ENCODE measurements at places on chromosomes 6 and 20.

DNA sequence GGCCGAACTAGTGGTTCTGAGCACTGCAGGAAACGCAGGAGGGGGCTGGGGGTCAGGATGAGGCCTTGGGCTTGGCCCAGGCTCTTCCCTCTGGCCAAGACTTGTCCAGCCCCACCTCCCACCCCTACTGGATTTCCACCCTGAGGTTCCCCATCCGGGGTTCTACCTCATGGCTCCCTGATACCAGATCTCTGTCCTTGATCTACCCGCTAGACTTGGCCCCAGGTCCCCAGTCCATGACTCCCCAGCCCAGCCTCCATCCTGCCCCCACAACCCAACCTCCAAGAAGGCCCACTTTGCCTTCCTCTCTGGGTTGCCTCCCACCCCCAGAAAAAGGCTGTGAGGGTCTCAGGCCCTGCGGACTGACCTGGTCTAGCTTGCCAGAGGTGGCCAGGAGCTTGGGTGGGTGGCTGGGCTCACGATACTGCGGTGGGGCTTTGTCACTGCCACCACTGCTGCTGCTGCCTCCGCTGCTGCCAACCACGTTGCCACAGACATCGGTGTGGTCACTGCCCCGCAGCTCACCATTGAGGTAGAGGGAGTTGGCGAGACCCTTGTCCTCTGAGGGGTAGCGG lies 6.8 kb upstream of the FASTKD5 start:
- no peak for DNase-seq

GRCh38 chr20:3101737-3102574 lies 17.4 kb upstream of the AVP start:
- no peak for DNase-seq

DNA sequence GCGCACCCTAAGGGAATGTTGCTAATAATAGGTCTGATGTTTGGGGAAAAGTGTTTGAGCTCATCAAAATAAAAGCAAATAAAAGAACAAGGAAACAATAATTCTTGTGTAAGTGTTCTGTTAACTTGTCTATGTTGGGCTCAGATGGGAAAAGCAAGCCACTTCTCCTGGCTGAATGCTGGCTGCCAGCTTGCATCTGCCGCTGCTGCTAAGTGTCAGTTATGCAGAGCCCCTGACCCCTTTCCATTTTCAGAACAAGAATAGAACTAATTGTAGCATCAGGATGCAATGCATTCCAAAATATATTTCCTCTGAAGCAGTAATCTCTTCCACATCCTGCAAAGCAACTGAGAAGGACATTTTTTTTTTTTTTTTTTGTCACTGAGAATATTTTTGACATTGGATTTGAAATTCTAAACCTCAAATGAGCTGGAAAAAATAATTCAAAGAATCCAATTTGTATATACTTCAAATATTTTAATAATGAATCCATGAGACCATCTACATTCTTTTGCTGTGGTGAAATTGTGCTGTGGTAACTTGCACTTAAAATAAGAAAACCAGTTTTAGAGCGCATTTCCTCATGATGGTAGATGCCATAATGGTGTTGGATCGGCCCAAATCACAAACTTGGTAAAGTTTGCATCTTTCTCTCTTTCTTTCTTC lies 43.9 kb upstream of the DEK start:
- DNase-seq, result no peak

- DNase-seq, result peak; percentile 76
These were observed at the start of gene TENT5A for GRCh38 chr6:81752084-81752920. Gene TENT5A (minus strand): TSS chr6:81752681. CDS start chr6:81752141, 540 bp downstream.

DNA sequence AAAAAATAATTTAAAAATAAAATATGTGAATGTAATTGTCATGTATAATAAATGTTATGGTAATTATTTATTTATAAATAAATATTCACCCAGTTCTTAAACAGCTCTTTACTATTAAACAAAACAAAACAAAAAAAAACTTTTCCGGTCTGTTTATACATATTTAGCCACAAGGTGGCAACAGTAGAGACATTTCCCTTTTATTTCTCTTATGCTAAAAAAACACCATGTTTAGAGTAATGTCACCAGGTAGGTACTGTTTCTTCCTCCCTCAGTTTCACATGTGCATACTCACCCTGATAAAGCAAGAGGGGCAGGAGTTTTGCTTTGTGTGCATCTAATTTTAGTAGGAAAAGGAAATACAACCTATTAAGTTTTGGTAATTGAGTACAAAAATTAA lies 610.4 kb upstream of the IMPG1 start:
- DNase-seq, result no peak

- no peak for DNase-seq
These were observed 95.4 kb downstream of the SLC22A23 start for GRCh38 chr6:3361312-3362037.

DNA sequence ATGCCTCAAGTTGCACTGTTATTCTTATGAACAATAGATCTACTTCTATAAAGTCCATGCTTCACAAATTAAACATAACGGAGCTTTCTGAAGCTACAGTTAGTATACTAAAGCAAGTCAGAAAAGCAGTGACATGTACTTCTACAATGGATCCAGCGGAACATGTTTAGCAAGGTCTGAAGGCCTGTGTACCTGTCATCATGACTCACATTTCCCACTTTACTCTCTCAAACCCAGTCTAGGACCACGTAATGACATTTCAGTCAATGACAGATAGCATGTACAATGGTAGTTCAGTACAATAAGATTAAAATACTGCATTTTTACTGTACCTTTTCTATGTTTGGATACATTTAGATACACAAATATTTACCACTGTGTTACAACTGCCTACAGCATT lies 132.1 kb downstream of the MMS22L start:
- DNase-seq, result no peak

GRCh38 chr6:27809939-27810767 lies 102.0 kb downstream of the OR2B2 start:
- DNase-seq, result peak; percentile 59

DNA sequence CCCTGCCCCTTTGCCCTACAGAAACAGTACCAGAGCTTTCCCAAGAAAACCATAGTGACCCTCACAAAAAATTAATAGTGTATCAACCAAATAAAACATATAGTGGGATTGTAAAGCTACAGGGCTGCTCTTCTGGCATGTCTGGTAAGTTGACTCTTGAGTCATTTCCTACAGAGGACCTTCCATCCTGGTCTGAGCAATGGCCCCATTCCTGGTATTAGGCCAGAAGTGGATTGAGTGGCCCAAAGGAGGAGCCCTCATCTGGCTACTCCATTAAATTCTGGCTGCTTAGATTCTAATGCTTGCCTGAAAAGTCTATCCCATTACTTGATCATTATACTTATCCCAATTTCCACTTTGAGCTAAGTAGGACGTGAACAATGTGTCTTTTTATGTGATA lies 150.9 kb upstream of the HMGN3 start:
- DNase-seq, result no peak

- DNase-seq, result no peak
These were observed 7.6 kb downstream of the MAPK14 start for GRCh38 chr6:36035225-36035624.

GRCh38 chr6:144835322-144835973 lies 550.3 kb downstream of the UTRN start:
- no peak for DNase-seq

- no peak for DNase-seq
These were observed 192.7 kb downstream of the GMPR start for GRCh38 chr6:16431106-16431505.

DNA sequence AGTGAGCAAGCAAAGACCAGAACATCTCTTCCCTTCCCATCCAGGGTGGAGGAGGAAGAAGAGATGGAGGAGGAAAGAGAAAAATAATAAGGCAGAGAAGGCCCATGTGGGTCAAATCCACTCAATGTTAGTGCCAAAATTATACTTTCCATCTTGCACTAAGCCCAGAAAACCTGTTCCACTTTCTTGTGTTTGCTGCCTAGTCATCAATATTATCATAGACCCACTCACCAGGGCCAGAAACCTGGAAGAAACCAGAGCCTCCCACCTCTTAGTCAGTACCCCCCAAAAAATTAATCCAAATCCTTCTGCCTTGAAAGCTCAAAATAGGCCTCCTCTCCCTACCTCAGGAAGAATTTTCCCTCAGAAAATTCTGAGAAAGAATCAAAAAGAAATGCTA lies 171.1 kb downstream of the SOD2 start:
- no peak for DNase-seq

- DNase-seq, result no peak
These were observed 39.7 kb upstream of the ZFP64 start for GRCh38 chr20:52231230-52231746.

GRCh38 chr6:156886409-156886808 lies 109.2 kb downstream of the ARID1B start:
- no peak for DNase-seq

- DNase-seq, result no peak
These were observed 218.3 kb downstream of the TBXT start for GRCh38 chr6:165949324-165949723.

- no peak for DNase-seq
These were observed 110.1 kb downstream of the IYD start for GRCh38 chr6:150478656-150479545.

DNA sequence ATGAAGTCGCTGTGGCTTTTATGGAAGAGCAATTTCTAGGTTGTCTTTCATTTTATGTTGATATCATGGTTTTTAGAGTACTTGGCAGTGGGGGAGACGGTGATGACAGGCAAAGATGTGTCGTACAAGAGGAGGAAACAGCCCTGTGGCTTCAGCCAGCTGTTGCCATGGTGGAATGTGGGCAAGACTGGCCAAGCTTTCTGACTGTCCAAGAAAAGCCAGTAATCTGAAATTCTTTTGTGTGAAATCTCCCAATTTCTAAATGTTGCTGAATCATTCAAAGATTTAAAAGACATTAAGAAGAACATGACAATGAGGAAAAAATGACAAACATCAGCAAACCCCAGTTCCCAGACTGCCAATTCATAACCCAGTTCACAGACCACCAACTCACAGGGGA lies 23.1 kb downstream of the PFDN4 start:
- DNase-seq, result no peak

DNA sequence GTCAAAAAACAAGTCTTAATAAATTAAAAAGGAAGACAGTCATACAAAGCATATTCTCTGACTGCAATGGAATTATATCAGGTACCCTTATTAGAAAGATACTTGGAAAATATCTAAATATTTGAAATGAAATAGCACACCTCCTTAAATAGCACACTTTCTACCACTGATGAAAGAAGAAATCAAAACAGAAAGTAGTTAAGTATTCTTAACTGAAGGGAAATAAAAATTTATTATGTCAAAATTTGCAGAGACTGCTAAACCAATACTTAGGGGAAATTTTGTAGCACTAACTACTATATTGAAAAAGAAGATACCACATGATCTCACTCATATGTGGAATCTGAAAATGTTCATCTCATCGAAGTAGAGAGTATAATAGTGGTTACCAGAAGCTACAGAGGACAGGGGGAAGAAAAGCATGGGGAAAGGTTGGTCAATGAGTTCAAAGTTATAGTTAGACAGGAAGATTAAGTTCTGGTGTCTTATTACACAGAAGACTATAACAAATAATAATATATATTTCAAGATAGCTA lies 112.2 kb downstream of the ASCC3 start:
- no peak for DNase-seq

DNA sequence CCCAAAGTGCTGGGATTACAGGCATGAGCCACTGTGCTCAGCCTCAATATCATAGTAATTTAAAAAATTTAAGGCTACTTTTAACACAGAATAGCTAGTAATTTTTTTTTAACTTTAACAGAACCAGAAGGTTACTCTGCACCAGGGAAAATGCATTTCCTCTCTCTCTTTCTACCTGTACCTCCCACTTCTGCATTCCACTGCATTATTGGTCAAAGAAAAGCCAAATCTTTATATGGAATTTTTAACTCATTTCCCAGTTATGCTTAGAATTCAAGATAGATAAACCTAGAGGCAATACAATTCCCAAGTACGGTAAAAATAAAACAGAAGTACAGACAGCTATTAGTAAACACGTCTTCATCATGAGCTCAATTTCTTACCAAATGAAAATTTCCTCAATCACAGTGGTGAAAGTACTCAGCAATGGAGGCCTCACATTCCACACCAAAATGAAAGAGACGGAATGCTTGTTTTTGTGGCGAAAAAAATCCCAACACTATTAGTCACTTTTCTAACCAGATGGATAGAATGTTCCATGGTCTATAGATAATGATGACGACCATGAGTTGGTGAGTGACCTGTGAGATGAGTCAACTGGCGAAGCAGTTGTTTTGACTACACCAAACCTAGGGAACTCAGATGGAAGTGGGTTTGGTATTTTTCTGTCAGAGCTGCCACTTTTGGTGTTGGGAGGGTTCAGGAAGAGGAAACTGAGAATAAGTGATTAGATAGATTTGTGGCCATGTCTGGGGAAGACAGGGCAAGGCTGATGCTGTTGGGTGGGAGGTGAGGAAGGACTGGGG lies 104.7 kb upstream of the SGK1 start:
- DNase-seq, result no peak

GRCh38 chr6:52263709-52264540 lies 19.6 kb upstream of the IL17F start:
- peak; percentile 47 for DNase-seq

DNA sequence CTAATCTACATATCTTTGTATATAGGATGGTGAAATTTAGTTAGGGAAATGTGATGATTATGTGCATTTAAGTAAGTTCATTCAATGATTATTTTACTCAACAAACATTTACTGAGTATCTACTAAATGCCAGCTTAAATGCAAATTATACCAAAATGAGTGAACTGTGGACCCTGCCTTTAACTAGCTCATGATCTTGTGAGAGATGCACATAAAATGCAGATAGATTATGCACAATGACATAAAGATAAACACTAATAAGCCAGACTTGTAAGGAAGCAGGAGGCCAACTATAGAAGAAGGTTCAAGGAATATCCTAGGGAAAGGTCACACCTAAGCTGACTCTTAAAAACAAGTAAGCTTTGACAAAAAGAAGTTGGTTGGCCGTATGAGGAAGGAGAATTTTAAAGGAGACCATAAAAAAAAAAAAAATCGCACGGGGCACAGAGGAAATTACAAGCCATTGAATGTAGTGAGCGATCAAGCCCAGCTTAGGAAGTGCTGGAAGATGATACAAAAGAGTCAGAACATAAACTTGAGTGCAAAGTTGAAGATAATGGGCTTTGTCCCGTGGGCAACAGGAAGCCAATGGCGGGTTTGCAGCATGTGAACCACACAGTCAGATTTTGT lies 107.9 kb downstream of the NRSN1 start:
- no peak for DNase-seq

- no peak for DNase-seq
These were observed 612.3 kb downstream of the UTRN start for GRCh38 chr6:144897441-144897921.

- DNase-seq, result no peak
These were observed 141.6 kb downstream of the EYA2 start for GRCh38 chr20:47036091-47036870.

DNA sequence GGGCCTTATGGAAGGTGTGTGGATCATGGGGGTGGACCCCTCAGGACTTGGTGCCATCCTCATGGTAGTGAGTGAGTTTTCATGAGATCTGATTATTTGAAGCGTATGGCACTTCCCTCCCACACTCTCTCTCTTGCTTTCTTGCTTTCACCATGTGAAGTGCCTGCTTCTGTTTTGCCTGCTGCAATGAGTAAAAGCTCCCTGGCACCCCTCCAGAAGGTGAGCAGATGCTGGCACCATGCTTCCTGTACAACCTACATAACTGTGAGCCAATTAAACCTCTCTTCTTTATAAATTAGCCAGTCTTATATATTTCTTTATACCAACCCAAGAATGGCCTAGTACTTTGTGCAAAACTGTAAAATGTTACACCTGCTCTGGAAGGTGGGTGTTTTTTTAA lies 396.8 kb upstream of the HS3ST5 start:
- no peak for DNase-seq

All from activated T-cell treated with anti-CD3 and anti-CD28 coated beads for 1 hour (primary cell).